Effector memory CD4-positive, alpha-beta T cell (primary cell): ENCODE measurements at places on chromosomes 13 and 19.

GRCh38 chr19:56139847-56140582 is 1.1 kb upstream of the ZNF444 start:
- DNase-seq: no peak

GRCh38 chr13:73870970-73871935 is 263.0 kb downstream of the KLF12 start:
- DNase-seq: no peak

- DNase-seq: no peak
Observed at GRCh38 chr13:46530084-46530935, 22.7 kb upstream of the LRCH1 start.

GRCh38 chr13:67554746-67555452 is 324.8 kb upstream of the PCDH9 start:
- DNase-seq: no peak

- no peak for DNase-seq
Observed at GRCh38 chr13:97165502-97166425, 56.4 kb upstream of the MBNL2 start.

DNA sequence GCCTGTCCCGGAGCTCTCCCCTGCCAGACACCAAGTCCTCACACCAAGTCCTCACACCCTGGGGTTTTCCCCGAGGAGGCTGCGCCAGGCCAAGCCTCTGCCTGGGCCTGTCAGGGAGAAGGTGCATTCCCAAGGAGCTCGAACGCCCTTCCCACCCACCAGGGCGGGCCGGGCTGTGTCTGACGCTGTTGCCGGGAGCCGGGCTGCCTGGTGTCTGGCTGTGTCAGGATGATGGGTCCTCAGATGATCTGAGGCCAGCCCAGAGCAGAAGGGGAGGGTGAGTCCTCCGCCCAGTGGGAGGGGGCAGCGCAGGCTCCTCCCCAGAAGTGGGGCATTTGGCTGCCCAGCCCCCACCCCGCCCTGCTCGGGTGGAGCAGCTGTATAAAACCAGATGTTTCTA is 2.3 kb upstream of the HAS1 start:
- DNase-seq: no peak

- no peak for DNase-seq
Observed at GRCh38 chr13:37417060-37417441, 181.5 kb downstream of the POSTN start.

- no peak for DNase-seq
Observed at GRCh38 chr19:9040131-9040530, 29.9 kb upstream of the MUC16 start.

GRCh38 chr19:47702671-47703070 is 10.6 kb upstream of the EHD2 start:
- DNase-seq: no peak

- no peak for DNase-seq
Observed at GRCh38 chr13:43988302-43988701, 108.6 kb downstream of the LACC1 start.

DNA sequence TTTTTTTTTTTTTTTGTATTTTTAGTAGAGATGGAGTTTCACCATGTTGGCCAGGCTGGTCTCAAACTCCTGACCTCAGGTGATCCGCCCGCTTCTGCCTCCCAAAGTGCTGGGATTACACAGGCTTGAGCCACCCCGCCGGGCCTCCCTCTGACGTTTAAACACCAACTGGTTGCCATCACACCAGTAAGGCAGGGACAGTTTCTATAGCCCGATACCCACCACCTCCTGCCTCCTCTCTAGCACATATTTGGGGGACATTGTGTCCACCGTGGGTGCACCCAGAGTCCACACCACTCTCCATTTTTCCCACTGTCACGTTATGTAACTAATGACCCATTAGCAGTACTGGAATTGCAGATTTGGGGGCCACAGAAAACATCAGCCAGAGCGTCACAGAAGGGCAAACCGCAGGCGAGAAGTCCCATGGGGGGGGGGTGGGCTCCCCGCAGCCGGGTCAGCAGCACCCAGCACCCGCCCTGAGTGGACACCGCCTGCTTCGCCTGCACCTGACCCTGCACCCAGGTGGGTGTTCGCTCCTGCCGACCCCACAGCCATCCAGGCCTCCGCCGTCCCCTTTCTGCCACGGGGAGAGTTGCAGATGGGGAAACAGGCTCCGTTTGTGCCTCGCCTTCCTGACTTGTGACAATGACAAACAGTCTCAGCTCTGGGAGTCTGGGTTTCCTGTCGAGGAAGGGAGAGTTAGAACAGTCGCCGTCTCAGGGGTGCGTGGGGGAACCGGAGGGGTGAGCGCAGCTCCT is 3.6 kb downstream of the ONECUT3 start:
- no peak for DNase-seq

DNA sequence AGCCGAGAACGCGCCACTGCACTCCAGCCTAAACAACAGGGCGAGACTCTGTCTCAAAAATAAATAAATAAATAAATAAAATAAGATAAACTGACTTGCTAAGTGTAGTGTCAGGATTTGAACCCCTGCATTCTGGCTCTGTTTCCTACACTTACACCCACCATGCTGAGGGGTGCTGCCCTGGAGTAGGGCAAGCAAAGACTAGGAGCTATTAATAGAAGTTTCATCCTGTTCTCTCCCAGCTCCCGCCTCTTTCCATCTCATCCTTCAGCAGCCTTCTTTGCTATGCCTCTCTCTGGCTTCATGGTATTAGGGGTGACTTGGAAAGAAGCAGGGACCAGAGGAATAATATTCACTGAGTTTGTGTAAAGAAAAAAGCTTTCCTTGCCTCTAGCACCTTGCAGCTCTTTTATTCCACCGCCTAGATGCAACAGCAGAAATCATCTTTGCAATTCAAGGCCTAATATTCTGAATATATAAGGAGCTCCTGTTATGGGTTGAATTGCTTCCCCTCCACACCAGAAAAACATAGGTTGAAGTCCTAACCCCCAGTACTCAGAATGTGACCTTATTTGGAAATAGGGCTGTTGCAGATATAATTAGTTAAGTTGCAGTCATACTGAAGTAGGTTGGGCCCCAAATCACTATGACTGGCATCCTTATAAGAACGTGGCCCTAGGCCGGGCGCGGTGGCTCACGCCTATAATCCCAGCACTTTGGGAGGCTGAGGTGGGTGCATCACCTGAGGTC is 8.7 kb upstream of the PLAUR start:
- no peak for DNase-seq

- no peak for DNase-seq
Observed at GRCh38 chr13:65965501-65965900, 1264.6 kb downstream of the PCDH9 start.

GRCh38 chr19:49157445-49158224 is at the start of gene TRPM4:
TRPM4 (plus strand) TSS chr19:49157792; CDS start chr19:49157867, 75 bp downstream.
- DNase-seq: no peak

DNA sequence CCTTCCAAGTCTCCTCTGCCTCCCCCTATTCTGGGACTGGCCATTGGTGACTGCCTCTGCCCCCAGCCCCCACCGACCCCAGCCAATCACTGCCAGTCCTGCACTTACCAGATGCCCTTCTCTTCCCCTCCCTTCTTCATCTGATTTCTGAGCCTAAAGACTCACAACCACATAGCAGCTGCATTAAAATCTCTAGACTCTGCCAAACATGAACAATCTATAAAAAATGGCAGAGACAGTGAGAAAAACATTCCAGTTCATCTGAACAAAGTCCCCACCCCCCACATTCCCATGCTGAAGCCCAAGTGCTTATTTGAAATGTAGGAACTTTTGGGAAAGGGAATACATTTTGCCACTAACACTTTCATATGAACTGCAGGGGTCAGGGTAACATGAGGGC is 60.8 kb downstream of the KCTD12 start:
- DNase-seq: no peak
